ENCODE measurements at places on chromosomes 5 and 9.

DNA sequence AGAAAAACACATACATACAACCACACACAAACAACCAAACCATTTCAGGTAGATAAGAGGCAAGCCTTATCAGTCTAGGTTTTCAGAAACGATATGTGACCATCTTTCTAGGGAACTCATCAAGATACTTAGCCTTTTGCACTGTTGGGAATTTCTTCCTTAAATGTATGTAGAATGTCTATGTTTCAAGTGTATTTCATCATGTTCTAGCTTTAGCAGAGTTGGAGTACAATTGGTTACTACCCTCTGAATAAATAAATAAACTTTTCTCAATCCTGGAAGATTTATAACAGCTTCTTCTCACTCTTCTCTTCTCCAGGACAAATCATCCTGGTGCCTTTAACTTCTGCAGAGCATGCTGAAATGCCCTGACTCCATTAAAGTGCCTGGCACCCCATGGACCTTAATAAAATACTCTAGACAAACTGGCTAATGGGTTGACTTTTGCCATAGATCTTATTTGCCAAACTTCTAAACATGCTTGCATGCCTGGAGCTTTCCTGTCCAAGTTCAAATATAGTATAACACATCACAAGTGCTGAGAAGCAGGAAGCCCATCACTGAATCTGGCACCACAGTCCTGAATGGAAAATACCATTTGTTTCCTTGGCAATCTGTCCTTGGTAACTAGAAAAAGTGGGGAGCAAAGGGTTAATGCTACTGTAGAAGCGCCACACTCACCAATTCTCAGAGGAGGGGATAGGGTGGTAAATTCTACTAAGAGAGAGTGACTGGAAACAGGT is 33.1 kb upstream of the ZNF462 start:
- no peak for DNase-seq

DNA sequence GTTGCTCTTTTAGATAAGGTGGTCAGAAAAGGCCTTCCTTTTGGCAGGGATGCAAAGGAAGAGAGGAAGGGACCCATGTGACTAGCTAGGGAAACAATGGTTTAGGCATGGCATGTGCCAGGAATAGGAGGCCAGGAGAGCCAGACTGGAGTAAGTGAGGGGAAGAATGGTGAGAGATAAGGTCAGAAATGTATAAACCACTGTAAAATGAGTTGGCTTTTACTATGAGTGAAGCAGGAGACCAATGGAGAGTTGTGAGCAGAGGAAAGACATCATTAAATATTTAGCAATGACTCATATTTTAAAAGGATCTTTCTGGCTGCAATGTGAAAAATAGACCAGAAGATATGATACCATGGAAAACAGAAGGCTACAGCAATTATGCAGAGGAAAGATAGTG is 50.9 kb downstream of the AP3B1 start:
- DNase-seq, result no peak

DNA sequence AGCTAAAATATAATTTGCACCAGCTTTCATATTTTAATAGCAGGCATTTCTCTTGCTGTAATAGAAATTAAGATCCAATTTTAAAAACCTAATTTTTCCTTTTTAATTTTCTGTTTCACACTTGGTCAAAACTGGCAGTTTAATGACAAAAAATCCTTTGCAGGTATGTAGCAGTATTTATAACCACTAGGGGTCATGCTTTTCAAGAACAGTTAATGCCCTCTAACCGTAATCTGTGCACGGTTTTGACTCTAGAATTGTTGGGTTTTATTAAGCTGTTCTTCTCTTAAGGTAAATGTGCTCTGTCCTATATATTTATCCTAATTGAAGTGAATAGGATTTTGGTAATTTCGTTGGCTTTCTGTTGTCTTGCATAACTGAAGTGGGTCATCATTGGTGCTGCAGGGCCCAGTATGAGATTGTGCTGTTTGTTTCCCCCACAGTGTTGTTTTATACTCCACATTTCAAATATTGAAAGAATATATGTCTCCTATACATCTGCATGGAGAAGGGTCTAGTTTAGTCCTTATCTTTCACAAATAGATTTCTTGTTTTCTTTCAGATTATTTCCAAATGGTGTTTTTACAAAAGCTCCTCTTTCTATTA is 107.4 kb downstream of the SCAMP1 start:
- no peak for DNase-seq

DNA sequence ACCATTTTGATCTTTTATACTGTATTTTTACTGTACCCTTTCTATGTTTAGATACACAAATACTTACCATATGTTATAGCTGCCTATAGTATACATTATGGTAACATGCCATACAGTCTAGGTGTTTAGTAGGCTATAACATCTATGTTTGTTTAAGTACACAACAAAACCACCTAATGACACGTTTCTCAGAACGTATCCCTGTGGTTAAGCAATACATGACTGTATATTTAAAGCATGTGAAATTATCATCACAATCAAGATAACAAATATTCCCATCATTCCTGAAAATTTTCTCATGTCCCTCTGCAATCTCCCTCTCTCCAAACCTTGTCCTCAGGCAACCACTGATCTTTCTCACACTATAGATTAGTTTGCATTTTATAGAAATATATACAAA is 66.4 kb upstream of the SUSD1 start:
- no peak for DNase-seq

DNA sequence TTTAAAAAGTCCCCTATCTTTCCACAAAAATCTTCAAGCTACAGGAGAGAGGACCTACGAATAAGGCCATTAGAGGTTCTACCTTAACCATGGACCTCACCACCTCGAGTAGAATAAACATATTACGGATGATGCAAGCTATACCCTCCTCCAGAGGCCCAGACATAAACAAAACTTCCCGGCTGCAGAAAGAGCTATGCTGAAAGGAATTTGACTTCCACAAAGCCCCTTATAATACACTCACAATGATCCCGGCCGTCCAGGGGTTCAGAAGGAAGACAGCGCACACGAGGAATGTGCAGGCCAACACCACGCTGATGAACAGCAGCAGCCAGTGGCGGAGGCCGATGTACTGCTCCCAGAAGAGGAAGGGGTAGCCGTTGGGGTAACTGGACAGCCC is 59.0 kb downstream of the PTCH1 start:
- no peak for DNase-seq

DNA sequence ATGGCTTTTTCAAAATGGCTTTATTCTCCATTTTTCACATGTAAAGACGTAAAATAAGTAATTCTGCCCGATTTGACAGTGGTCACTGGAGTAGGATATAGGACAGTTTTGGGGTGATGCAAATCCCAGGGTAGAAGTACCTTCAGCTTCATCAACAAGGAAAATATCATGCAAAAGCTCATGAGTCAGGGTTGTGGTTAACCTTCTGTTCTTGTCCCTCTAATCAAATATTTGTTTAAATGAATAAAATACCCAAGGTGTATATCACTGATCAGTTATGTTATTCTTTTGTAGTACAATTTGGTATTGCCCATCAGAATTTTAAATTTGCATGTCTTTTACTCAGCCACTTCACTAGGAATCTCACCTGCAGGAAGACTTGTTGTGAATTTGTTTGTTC is 40.0 kb downstream of the FBXL7 start:
- DNase-seq, result no peak

- no peak for DNase-seq
These were observed 226.7 kb downstream of the AGTPBP1 start for GRCh38 chr9:85515021-85515420.
